ENCODE measurements at places on chromosomes 7 and 10.

GRCh38 chr10:12391206-12391605 is 41.9 kb downstream of the CAMK1D start:
- H3K27ac ChIP-seq: no peak overlapping the region
- no peaks in the 10 kb centered on the region for H3K36me3 ChIP-seq
- H3K4me3 ChIP-seq: no peak overlapping the region
- DNase-seq: no peak
- peaks cover 9% of the 10 kb centered on the region for H3K4me1 ChIP-seq
- no peaks in the 10 kb centered on the region for H3K27me3 ChIP-seq

- H3K4me3 ChIP-seq: no peak overlapping the region
- no peak overlapping the region for H3K27ac ChIP-seq
- no peak for DNase-seq
- H3K4me1 ChIP-seq: no peaks in the 10 kb centered on the region
Measured at GRCh38 chr7:25726781-25727311, 425.2 kb upstream of the NFE2L3 start.

- H3K4me1 ChIP-seq: no peaks in the 10 kb centered on the region
- no peak for DNase-seq
- H3K36me3 ChIP-seq: no peaks in the 10 kb centered on the region
- H3K27ac ChIP-seq: no peak overlapping the region
- H3K27me3 ChIP-seq: no peaks in the 10 kb centered on the region
Measured at GRCh38 chr7:80533287-80533686, 21.4 kb upstream of the GNAT3 start.

- H3K36me3 ChIP-seq: no peaks in the 10 kb centered on the region
- no peak overlapping the region for H3K4me3 ChIP-seq
- no peaks in the 10 kb centered on the region for H3K4me1 ChIP-seq
Measured at GRCh38 chr7:498678-499641, 20.7 kb downstream of the PDGFA start.

DNA sequence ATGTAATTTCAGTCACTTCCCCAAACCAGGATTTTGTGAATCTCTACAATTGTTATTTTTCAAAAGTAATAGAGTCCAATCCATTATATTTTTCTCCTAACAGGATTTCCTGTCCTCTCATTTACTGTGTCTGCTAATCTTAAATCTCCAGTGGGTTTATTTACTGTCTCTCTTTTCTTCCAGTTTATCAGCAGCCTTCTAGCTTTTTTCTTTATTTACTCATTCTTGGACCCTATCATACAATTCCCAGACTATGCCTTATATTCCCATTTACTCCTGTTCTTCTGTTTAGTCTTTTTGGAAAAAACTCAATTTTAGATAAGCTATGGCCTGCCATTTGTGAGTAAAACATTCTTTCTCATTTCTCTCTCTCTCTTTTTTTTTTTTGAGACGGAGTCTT is 94.7 kb downstream of the STK31 start:
- no peaks in the 10 kb centered on the region for H3K27me3 ChIP-seq
- no peak overlapping the region for H3K27ac ChIP-seq
- H3K36me3 ChIP-seq: no peaks in the 10 kb centered on the region
- DNase-seq: no peak

DNA sequence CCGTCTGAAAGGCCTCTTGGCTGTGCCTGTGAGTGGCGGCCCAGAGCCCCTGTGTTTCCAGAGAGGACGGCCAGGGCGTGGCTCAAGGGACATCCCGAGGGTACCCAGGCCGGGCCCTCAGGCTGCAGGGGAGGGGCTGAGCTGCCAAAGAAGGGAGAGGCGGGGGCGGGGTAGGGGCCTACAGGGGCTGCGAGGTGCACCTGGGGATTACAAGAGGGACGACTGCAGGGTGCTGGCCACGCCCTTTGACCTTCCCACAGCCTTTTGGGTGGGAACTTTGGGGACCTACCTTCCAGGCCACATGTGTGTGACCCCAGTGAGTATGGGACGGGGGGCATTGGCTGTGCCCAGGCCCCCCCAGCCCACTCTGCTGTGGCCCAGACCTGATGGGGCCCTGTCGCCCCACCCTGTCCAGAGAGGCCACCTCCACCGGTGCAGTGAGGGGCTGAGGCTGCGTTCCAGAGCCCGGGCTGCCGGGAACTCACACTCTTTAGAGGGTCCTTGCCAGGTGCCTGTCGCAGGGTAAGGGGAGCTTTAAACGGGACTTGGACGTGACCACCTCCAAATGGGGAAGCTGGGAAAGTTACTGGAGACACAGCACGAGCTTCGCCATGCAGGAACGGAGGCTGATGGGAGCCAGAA is 19.0 kb upstream of the NKX6-2 start:
- H3K4me3 ChIP-seq: no peak overlapping the region
- no peak for DNase-seq
- no peak overlapping the region for H3K27ac ChIP-seq
- H3K36me3 ChIP-seq: no peaks in the 10 kb centered on the region
- H3K4me1 ChIP-seq: no peaks in the 10 kb centered on the region

DNA sequence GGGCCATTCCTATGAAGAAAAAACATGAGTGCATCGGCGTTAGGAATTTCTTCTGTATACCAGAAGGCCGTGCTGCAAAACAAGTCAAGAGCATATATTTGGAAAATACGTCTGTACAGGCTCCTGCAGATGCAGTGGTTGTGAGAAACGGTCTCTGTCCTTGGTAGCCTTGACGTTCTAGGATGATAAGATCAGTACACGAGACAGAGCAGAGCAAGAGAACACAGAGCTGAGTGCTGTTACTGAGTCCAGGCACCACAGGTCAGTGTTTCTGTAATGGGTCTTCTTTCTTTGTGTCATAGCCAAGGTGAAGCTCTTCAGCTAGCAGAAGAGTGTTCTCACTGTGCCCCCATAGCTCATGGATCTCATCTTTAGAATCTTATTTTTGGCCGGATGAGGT is 62.8 kb downstream of the WDR37 start:
- DNase-seq: no peak
- H3K27me3 ChIP-seq: no peaks in the 10 kb centered on the region
- H3K4me3 ChIP-seq: no peak overlapping the region
- no peaks in the 10 kb centered on the region for H3K4me1 ChIP-seq
- H3K27ac ChIP-seq: no peak overlapping the region

DNA sequence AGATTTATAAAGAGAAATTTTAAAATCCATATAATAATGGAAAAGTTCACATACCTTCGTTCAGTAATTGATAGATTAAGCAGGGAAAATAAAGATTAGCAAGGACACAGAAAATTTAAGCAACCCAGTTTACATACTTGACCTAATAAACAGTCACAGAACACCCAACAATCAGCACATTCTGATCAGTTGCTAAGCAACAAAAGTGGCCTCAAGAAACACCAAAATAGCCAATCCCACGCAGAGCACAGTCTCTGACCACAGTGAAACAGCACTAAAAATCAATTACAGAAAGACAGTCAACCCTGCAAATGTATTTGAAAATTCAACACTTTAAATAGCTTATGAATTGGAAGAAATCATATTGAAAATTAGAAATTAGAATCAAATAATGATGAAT is 39.3 kb upstream of the DRGX start:
- no peaks in the 10 kb centered on the region for H3K27me3 ChIP-seq
- no peak overlapping the region for H3K27ac ChIP-seq
- no peak for DNase-seq

DNA sequence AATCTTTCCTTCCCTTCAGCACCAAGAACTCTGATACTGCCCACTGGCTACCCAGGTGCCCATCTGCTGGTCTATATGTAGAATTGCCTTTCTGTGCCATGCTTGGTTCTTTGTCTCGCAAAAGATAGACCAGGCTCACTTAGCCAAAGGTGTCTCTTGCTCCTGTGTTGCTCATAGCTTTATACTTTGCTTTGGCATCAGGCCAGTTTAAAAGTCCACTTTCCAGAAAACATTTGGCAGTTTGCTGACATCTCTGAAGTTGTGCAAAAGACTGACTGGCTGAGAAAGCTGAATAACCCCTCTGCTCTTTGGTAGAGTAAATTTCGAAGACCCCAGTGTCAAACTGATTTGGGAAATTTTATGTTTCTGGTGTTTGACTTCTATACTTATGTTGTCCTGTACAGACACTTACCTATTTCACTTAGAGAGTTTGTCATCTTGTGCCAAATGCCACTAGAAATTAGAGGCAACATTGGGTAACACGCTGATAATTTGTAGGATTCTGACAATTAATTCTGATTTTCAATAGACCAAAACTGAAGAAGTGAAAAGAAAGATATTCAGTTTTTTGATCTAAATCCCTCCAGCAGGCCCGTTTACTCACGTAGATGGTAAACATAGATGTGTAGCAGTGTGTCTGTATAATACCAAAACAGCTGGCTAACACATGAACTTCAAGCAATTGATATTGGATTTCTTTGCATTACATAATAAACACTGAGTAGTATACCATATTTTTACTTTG is 91.1 kb downstream of the CPED1 start:
- H3K4me3 ChIP-seq: no peak overlapping the region
- H3K27me3 ChIP-seq: no peaks in the 10 kb centered on the region
- no peak overlapping the region for H3K27ac ChIP-seq
- peaks cover 64% of the 10 kb centered on the region for H3K4me1 ChIP-seq
- H3K36me3 ChIP-seq: no peaks in the 10 kb centered on the region

- DNase-seq: peak; percentile 52
- H3K27ac ChIP-seq: no peak overlapping the region
- peaks cover 7% of the 10 kb centered on the region for H3K4me1 ChIP-seq
- H3K36me3 ChIP-seq: no peaks in the 10 kb centered on the region
Measured at GRCh38 chr7:139936760-139937310, 107.8 kb downstream of the TBXAS1 start.

GRCh38 chr10:33067481-33067880 is 109.5 kb upstream of the ITGB1 start:
- H3K4me3 ChIP-seq: no peak overlapping the region
- H3K27me3 ChIP-seq: no peaks in the 10 kb centered on the region
- H3K4me1 ChIP-seq: no peaks in the 10 kb centered on the region
- no peak overlapping the region for H3K27ac ChIP-seq
- no peaks in the 10 kb centered on the region for H3K36me3 ChIP-seq

- no peaks in the 10 kb centered on the region for H3K27me3 ChIP-seq
- H3K4me1 ChIP-seq: peaks cover 4% of the 10 kb centered on the region
- H3K4me3 ChIP-seq: no peak overlapping the region
Measured at GRCh38 chr7:1360521-1360971, 98.7 kb downstream of the MICALL2 start.

GRCh38 chr10:110790913-110791506 is 80.7 kb upstream of the PDCD4 start:
- H3K36me3 ChIP-seq: no peaks in the 10 kb centered on the region
- no peak for DNase-seq
- no peaks in the 10 kb centered on the region for H3K4me1 ChIP-seq
- H3K27ac ChIP-seq: no peak overlapping the region

GRCh38 chr10:48477141-48477540 is 127.7 kb downstream of the ARHGAP22 start:
- DNase-seq: no peak
- no peak overlapping the region for H3K4me3 ChIP-seq
- H3K27me3 ChIP-seq: no peaks in the 10 kb centered on the region
- no peaks in the 10 kb centered on the region for H3K36me3 ChIP-seq

DNA sequence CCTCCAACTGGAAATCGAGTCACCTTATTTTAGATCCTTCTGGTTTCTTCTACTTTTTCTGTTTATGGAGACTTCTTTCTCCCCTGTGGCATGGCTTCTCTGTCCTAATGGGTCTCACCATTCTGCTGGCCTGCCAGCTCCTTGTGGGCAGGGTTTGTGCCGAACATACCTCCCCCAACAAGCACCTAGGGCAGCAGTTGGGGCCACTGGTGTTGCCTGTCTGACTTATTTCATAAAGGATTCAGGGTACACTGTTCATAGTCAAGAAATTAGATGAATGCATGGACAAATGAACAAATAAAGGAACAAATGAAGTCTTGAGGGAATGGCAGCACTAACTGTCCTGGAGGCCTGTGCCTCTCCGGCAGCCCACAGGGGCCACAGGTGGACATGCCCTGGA is 55.6 kb upstream of the DOCK1 start:
- no peak overlapping the region for H3K27ac ChIP-seq
- H3K4me1 ChIP-seq: no peaks in the 10 kb centered on the region
- DNase-seq: no peak
- H3K4me3 ChIP-seq: no peak overlapping the region
- H3K27me3 ChIP-seq: no peaks in the 10 kb centered on the region

GRCh38 chr10:69359148-69359547 is 57.6 kb downstream of the TACR2 start:
- no peaks in the 10 kb centered on the region for H3K36me3 ChIP-seq
- H3K4me3 ChIP-seq: no peak overlapping the region
- H3K27ac ChIP-seq: no peak overlapping the region
- no peak for DNase-seq
- peaks cover 44% of the 10 kb centered on the region for H3K4me1 ChIP-seq
- H3K27me3 ChIP-seq: no peaks in the 10 kb centered on the region

GRCh38 chr7:17619196-17619818 is 320.9 kb downstream of the AHR start:
- H3K4me3 ChIP-seq: no peak overlapping the region
- H3K27ac ChIP-seq: peak overlapping the region; percentile 66
- peak; percentile 76 for DNase-seq
- H3K27me3 ChIP-seq: no peaks in the 10 kb centered on the region

DNA sequence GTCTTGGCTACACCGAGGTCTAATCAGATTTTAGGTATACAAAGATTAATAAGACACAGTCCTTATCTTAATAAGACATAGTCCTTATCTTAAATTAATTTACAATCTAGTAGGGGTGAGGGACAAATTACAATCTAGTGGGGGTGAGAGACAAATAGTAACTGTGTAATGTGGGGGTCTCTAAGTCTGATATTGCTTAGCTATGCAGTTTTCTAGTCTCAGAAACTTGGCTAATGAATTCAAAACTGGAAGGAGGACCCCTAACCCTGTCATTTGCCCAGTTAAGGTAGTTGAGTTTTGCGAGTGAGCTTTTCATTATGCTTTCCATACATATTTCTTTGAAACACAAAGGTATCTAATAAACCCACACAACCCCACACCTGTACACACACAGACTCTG is 136.1 kb downstream of the DPP6 start:
- H3K4me3 ChIP-seq: no peak overlapping the region
- no peak overlapping the region for H3K27ac ChIP-seq
- no peak for DNase-seq
- H3K4me1 ChIP-seq: no peaks in the 10 kb centered on the region
- H3K36me3 ChIP-seq: no peaks in the 10 kb centered on the region

- H3K4me1 ChIP-seq: no peaks in the 10 kb centered on the region
- H3K27me3 ChIP-seq: no peaks in the 10 kb centered on the region
- no peak overlapping the region for H3K4me3 ChIP-seq
- H3K27ac ChIP-seq: no peak overlapping the region
- no peaks in the 10 kb centered on the region for H3K36me3 ChIP-seq
Measured at GRCh38 chr7:2903682-2904162, 59.6 kb upstream of the GNA12 start.

Measured in PC-3 (cell line).